Caki2 (cell line): ENCODE measurements at places on chromosomes 5 and 9.

DNA sequence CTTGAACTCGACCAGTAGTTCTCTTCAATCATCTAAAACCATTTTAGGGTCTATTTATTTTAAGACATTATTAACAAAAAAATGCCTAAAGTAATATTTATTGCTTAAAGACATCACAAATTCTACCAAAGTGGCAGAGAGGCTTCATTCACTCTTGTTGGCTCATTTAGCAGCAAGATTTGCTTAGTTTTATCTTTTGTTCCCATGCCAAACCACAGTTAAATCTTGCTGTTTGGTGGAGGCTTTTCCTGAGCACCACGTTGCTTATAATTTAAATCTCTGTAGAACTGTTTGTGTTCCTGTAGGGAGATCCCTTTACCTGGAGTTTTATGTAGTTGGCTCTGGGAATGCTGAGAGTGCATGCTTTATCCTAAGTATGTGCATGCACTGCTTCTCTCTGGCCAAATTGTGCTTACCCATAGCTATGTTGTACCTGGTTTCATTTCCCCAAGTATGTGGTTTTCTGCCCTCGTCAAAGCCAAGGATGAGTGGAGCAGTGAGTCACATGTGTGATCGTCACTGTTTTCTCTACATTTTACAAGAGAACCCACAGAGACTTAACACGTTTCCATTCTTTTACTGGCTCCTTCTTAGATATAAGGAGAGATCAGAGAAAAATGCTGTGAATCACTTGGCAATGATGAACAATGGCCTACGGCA, 42.1 kb upstream of the MAST4 start:
- DNase-seq = peak; percentile 56

GRCh38 chr9:68780720-68781119, 75.7 kb downstream of the PIP5K1B start:
- DNase-seq = peak; percentile 2

GRCh38 chr9:1709347-1709746, 305.8 kb upstream of the SMARCA2 start:
- no peak for DNase-seq

GRCh38 chr5:135648116-135648515, 69.3 kb upstream of the CXCL14 start:
- no peak for DNase-seq

GRCh38 chr9:115300874-115301273, 182.9 kb upstream of the TNC start:
- DNase-seq = no peak

GRCh38 chr9:656926-657568, 184.4 kb upstream of the DMRT1 start:
- no peak for DNase-seq

- DNase-seq = no peak
These were observed 95.4 kb downstream of the SLC44A1 start for GRCh38 chr9:105339849-105340248.

- no peak for DNase-seq
These were observed 61.0 kb upstream of the PCA3 start for GRCh38 chr9:76703270-76703669.

GRCh38 chr9:131732636-131733289, 7.1 kb downstream of the RAPGEF1 start:
- no peak for DNase-seq

DNA sequence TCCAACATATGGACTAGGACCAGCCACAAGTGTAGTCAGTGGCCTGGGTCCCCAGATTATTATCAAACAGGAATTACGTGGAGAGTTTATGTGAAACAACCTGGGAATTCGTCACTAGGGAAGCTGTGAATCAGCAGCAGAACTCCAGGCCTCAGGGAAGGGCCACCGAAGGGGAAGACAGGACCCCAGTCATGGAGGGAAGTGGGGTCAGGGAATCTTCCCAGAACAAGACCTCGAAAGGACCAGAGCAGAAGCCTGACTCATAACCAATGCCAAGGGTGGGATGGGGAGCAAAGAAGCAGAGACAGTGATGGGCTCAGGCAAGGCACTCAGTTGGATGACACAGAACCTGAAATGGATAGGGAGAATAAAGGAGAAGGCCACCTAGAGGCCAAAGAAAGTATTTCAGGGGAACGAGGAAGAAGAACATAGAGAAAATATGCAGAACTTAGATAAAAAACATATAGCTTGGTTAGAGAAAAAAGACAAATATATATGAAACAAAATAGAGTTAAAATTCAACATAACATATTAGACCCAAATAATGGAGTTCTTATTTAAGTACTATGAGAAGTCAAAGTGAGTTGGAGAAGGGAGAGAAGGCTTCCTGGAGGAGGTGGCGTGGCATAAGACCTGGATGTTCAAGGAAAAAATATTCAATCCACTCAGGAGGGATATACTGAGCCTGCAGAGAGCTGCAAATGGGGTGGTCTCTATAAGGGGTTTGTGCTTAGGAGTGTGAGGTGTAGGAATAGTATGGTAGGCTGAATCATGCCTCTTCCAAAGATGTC, 66.7 kb upstream of the CAST start:
- DNase-seq = no peak

GRCh38 chr5:122756264-122756911, 18.5 kb upstream of the SNX2 start:
- DNase-seq = no peak

DNA sequence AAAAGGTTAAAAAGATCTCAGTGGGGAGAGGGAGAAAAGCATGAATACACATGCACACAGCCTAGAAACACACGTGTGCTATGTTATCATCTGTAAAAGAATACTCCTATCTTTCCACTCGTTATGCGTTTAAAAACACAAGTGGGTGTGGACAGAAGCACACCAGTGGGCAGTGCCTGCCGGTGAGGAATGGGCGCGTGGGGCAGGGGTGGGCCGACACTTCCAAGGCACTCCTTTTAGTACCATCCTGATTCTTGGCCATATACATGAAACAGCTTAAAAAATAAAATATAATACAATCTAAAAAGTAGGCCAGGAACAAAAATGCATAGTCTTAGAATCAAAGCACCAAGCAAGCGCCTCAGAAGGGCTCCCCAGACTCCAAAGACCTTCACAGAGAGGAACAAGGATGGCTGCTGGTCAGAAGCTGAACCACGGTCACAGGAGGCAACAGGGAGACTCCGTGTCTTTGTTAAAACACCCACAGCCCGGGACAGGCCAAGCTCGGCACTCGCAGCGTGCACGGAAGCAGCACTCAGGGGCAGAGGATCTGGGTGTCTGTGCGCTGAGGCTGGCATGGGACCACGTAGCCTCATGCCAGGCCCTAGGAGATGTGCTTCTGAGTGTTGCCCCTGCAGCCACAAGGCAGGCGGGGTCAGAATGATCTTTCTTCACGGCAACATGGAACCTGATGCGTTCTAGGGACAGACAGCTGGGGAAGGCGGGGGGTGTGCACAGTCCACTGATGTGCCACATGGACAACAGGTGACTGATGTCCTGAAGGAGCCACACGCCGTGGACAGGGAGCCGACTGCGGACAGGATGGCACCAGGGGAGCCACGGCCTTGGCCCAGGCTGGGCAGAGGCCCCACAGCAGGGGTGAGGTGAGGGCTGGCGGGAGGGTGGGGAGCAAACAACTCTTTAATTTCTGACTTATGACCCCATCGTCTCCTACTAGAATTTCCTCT, 15.9 kb downstream of the BRD9 start:
- no peak for DNase-seq

DNA sequence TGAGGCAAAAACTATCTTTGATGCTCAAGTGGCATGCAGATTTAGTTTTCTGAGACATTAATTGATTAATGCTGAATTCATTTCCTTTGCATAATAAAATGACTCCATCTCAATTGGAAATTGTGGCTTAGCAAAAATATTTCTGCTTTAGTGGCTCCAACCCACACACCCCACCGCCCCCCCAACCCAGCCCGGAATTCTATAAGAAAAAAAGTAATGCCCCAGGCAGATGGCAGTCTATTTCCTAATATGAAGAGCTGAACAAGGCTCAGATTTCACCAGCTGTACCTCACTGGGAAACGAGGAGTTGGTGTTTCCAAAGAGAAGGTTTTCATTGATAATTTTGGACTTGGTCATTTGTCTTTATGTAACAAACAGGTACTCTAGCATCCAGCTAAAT, 182.1 kb downstream of the FBN2 start:
- DNase-seq = no peak

DNA sequence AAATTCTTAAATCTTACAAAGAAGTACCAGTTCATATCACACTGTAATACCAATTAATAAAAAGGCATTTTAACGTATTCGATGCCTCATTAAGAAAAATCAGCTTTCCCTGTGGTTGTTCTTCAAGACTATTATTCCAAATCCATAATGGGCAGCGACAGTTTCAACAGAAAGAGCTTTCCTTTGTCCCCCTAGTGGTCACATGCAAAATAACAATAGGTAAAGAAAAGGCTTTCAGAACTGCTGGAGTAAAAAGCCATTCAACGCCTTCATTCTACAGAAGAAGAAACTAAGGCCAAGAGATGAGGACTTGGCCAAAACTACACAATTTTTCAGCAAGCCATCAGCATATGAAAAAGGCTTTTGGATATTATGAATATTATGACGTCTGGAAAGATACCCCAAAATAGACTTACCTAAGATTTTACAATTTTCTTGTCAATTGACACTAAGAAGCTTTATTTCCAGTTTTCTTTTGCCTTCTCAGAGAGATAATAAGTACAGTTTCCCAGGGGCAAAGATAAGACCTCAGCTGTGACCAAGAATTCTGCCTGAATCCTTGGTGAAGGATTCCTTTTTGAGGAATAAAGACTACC, 6.7 kb upstream of the CDH6 start:
- DNase-seq = peak; percentile 39

DNA sequence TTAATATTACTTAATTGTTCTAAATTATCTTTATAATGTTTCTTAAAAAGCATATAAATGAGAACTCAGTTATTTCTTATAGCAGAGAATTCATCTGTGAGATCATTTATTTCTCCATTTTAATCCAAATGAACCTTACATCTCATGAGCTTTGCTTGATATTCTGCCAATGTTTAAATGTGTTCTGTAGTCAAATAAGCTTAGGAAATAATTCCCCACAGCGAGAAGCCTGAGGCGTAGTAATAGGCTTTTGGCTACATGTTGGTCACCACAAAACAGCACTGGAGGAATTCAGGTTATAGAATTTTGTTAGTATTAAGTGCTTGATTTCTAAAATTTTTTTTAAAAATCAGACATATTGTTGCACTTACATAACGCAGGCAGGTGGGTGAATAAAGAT, 585.3 kb upstream of the RORB start:
- DNase-seq = no peak

DNA sequence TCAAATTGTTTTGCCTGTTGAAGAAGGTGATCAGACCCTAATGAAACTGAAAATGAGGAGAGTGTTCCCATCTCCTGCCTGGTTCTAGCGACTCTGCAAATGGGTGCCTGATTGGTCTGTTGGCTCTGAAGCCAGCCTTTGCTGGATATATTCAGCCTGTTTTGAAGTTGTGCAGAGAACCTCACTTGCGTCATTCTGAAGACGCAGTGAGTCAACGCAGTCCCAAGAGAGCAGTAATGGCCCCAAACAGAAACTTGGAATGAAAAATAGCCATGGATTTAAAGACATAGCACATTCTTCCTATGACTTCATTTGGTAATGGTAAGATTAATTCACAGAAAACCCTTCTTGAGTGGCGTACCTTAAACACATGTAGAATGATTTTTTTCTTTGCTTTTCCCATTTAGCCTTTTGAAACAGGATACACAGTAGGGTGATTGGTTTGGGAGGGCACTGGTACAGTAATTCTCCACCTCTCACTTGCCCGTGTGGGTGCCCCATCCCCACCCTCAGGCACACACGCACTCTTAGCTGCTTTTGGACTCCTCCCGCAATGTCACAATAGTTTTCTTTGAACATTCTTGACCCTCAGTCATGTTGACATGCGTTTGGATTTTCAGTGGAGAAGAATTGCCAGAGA, 54.1 kb upstream of the ABL1 start:
- no peak for DNase-seq

- DNase-seq = no peak
These were observed 117.9 kb downstream of the GOLPH3 start for GRCh38 chr5:32055891-32056866.

GRCh38 chr5:177081859-177082258, 4.9 kb upstream of the FGFR4 start:
- no peak for DNase-seq

GRCh38 chr5:65012301-65012892, 243.7 kb downstream of the CWC27 start:
- no peak for DNase-seq

DNA sequence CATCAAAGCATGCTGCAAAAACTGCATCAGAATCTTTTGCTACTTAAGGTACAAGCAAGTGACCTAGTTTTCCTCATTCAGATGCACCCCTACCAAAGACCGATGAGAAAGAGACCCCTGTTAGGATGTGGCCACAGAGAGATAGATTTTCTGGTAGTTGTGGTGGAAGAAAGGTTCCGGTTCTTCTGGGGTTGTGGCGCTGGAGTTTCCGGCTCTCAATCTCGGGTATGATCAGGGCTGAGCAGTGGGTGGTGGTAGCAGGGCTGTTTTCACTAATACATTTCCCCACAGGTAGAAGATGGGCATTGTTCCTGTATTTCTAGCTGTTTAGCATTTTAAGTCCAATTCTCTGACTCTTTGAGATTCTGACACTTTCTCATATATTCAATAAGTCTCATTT, 58.4 kb downstream of the PCSK1 start:
- DNase-seq = no peak

GRCh38 chr9:92044936-92045335, 70.3 kb downstream of the SPTLC1 start:
- no peak for DNase-seq

- DNase-seq = no peak
These were observed 65.1 kb downstream of the NREP start for GRCh38 chr5:111691914-111692313.

- DNase-seq = no peak
These were observed 213.6 kb upstream of the FTMT start for GRCh38 chr5:121638126-121638525.

DNA sequence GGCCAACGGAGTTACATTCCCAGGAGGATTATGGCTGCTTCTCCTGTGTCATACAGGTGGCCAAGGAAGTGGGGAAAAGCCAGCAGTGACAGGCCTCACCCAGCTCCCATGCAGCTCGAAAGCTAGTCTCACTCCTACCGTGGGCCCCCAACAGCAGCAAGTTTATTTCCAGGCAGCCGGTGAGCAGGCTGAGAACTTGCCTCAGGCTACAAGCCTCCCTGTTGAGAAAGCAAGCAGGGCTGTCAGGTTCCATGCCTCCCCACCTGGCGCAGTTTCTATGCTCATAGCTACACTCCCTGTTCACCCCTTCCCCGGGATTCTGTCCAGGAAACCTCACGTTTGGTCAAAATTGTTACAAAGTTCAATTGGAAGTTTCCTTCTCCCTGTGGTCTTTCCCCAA, 27.5 kb upstream of the DNAH5 start:
- DNase-seq = no peak

- no peak for DNase-seq
These were observed 59.2 kb downstream of the SYK start for GRCh38 chr9:90860826-90861225.

GRCh38 chr9:123359106-123359505, 3.1 kb downstream of the CRB2 start:
- DNase-seq = no peak

GRCh38 chr9:20144197-20144596, 355.4 kb upstream of the SLC24A2 start:
- DNase-seq = no peak

GRCh38 chr9:3006851-3007250, 163.0 kb upstream of the PUM3 start:
- no peak for DNase-seq
